AG10803 (cell line): ENCODE measurements at places on chromosomes 11 and 22.

GRCh38 chr11:127866109-127866508 is 721.2 kb downstream of the ETS1 start:
- no peak for DNase-seq

DNA sequence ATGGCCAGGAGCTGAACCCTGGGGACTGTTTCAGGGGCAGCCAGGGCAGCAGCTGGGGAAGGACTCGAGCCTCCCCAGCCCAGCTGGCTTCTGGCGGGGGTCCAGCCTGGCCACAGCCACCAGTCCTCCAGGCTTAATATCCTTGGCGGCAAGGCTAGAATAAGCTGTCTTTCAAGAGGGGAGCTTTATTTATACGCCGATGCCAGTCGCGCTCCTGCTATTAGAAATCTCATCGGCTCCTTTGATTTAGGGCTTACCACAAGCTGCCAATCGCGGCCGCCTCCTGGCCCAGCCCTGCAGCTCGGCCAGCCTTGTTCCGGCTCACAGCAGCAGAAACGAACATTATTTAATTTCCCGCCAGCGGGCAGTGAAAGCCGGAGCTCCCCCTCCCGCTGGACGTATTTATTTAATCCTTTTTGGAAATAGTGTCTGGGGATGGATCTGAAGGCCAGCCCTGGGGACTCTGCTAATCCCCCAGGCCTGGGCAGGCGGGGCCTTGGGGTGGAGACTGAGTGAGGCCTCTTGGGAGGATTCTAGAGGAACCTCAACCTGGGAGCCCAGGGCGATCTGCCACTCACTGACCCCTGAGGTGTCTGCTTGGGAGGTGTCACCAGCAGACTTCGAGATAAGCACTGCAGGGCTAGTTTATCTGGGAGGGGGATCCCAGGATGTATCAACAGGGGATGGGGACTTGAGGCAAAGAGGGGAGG is 363.1 kb downstream of the MN1 start:
- peak; percentile 38 for DNase-seq

DNA sequence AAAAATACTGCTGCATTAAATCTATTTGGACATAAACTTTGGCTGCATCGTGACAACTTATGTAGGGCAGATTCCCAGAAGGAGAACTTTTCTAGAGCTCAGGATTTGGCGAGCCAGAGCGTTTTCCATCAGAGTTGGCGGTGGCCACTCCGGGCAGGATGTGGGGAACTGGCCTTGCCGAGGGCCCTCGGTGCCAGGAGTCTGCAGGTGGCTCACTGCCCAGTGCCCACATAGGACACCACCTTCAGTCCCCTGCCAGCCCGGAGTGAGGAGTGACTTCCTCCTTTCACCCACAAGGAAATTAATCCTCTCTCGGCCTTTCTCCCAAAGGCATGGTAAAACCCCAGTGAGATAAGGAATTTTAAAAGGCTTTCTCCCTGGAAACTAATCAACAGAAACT is 1.6 kb upstream of the LGALS2 start:
- DNase-seq = no peak

- DNase-seq = no peak
Measured at GRCh38 chr22:38941488-38941987, 15.9 kb upstream of the APOBEC3A start.

- peak; percentile 86 for DNase-seq
Measured at GRCh38 chr11:74925281-74925680, 23.6 kb downstream of the XRRA1 start.

GRCh38 chr11:1410366-1411291 is 20.9 kb downstream of the BRSK2 start:
- no peak for DNase-seq

- DNase-seq = no peak
Measured at GRCh38 chr11:111909378-111909777, 2.2 kb downstream of the CRYAB start.

DNA sequence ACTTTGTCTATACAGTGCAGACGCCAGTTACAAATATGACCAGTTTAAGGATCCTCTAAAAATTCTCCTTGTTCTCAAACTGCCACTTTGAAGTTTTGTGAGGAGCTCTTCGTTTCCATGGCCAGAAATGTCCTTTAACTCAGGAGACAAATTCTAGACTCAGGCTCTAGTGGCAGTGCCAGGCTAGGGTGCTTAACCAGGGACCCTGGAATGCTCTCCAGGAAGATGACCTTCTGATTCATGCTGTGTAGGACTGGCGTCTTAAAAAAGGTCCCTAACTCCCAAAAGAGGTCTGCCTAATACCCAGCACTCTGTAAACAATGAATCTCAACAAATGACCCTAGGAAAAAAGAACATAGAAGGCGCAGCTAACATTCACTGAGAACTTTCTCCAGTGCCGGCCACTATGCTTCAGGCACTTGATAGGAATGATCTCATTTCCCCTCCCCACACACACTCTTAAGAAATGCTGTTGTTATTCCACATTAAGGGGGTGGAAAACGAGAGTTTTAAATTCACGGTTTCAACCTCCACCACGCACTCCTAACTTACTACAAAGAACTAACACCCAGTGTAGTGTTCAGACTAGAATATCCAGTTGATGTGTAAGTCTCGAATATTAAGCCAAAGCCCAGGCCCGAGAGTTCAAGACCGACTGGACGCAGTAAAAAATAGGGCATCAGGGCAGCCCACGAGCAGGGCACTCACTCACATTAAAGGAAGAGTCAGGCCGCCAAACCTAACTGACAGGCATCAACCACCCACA is 747 bp downstream of the NXF1 start:
- DNase-seq = peak; percentile 45

DNA sequence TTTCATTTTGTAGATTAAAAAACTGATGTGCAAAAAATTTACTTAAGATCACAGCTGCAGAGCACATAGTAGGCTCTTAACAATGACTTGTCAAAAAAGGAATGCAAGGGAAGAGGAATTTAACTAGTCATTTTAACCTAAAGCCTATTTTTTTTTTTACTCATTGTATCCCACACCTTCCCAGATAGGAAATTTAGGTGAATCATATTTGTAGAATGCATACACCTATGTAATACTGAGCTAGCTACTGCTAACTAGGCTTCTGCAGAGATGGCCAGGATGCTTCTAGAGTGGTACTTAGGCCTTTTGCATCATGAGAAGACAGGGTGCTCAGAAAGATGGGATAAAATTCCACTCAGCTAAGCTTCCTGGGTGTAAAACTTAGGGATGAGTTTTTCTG is 387.3 kb downstream of the AASDHPPT start:
- no peak for DNase-seq

GRCh38 chr11:84140386-84141169 is 854.4 kb upstream of the CCDC90B start:
- no peak for DNase-seq

- no peak for DNase-seq
Measured at GRCh38 chr22:17137170-17137569, 16.0 kb upstream of the TMEM121B start.

DNA sequence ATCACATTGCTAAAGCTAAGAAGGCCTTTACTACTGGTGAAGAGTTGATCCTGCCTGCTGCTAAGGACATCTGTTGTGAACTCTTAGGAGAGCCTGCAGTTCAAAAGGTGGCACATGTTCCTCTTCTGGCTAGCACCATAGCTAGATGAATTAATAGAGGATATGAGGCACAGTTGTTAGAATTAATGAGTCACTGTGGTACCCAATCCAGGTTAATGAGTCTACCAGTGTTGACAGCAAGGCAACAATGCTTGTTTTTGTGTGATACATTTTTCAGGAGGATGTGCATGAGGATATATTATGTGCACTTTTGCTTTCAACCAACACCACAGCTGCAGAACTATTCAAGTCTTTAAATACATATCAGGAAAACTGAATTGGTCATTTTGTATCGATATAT is 12.0 kb downstream of the C11orf58 start:
- DNase-seq = no peak

DNA sequence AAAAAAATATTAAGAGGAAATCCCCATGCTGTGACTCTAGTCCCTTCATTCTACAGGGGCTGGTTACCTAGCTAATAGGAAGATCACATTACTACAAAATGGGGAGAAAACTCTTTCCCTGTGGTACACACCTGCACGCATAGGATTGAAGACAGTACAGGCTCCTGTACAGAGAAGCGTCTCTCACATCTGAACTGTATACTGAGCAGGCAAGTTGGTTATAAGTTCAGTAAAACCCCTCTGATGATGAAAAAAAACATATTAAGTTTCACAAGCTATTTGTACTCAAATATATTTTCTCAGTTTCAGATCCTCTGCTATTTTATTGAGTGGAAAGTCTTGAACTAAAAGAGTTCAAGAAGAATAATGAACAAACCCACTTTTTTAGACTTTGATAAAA is 156.9 kb upstream of the HSD17B12 start:
- no peak for DNase-seq

DNA sequence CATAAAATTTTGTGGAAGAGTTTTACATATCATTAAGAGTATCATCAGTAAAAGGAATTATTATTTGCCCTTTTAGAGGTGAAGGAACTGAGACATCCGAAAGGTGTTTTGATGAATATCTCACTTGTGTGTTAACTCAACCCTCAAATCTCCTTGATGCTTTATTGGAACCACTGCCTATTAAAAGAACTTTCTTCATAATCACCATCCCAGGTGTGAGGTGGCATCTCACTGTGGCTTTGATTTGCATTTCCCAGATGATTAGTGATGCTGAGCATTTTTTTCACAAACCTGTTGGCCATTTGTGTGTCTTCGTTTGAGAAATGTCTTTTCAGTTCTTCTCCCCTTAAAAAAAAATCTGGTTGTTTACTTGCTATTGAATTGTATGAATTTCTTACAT is 134.0 kb upstream of the SYN3 start:
- DNase-seq = no peak

- no peak for DNase-seq
Measured at GRCh38 chr11:34830648-34831047, 85.5 kb downstream of the APIP start.

DNA sequence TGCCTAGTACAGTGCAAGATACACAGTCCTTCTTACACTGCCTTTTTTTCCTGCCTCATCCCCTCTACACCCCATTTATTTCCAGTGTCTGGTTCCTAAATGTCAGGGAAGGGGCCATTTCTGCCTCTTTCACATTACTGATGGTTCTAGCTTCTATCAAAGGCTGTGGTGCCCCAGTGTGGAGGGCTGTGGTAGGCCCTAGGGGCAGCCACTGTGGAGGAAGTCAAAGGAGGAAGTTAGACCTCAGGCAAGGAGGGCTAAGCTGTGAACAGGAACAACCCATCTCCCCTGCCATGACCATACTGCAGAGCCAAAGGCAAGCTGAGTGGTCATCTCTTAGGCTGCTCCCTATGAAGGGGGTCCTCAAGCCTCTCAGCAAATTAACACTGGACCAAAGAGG is 81.9 kb upstream of the CRTAM start:
- DNase-seq = no peak

DNA sequence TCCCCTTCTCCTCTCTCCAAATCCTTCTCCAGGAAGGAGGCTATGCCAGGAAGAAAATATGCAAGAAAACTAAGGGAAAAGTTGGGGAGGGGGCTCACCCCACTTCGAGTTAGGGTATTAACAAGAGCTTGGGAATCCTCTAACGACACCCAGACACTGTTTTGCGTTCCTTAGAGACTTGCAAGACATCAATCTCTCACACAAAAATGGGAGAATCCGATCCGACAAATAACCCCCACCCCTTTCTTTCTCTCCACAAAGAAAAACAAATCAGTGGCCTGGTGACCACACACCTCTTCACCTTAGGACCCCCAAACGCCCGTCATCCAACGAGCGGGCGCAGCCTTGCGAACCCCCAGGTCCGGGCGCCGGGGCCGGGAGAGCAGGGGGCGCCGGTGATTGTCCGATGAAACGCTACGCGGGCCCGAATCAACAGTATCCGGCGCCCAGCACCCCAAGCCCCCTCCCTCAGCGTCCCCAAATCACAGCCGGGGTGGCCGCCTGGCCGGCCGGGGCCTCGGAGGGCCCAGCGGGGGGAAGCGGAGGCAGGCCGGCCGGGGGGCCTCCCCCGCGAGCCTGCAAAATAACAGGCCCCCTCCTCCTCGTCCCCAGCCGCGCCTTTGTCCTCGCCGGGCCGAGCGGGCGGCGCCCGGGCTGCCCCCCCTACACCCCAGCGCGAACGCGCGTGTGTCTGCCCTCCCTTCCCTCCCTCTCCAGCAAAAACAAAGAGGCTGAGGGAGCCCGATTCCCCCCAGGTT is 690 bp downstream of the CSNK1E start:
- peak; percentile 68 for DNase-seq

DNA sequence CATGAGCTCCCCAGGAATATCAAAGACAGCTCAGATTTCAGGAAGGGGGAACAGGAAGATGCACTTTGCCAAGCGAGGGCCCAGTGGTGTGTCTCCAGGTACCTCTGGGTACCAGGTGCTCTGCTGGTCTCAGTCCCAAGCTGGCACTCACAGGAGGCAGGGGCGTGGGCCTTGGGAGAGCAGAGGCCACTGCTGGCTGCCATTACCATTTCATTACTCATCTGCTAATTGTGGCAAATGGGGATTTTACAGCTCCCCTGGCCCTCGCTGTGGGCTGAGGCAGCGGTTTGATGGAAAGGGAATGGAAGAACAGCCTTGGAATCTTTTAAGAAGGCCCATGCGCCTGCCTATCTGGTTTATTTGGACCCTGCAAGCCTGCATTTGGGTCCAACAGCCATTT is 192.0 kb upstream of the NAV2 start:
- no peak for DNase-seq

GRCh38 chr11:18011633-18012032 is 1.2 kb downstream of the SERGEF start:
- DNase-seq = no peak

GRCh38 chr11:76073724-76074123 is 132.6 kb downstream of the WNT11 start:
- peak; percentile 89 for DNase-seq

DNA sequence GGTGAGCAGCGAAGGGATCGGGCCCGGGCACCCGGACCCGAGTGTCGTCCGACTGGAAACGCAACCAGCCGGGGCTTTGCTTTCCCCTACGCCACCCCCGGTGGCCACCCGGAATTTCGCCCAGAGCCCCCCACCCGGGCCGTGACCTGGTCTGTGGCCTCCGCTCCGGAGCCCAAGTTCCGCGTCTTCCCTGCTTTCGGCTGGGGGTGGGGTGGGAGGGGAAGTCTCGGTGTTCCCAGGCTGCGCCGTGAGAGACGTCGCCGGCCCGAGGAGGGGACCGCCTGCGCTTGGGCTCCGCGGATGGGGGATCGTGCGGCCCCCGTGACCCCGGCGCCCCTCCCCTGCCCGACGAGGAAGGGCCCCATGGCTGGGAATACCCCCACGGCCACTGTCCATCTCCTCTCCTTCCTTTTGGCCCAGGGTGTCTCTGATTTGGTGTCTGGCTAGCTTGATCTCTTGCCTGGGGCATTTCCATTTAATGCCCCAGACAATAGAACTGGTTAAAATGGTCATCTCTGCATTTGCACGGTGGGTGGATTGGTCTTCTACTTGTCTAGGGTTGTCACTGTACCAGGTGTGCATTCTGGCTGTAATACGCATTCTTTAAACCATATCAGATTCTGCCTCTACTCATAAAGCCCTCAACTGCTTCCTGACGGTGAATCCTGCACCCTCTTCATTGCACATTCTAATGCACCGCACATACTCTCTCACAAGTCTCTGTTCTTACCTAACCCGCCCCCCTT is 789 bp downstream of the SIK2 start:
- DNase-seq = peak; percentile 43

- no peak for DNase-seq
Measured at GRCh38 chr11:66629356-66629755, 9.1 kb upstream of the RBM4 start.
